ENCODE measurements at places on chromosomes 7 and 10.

DNA sequence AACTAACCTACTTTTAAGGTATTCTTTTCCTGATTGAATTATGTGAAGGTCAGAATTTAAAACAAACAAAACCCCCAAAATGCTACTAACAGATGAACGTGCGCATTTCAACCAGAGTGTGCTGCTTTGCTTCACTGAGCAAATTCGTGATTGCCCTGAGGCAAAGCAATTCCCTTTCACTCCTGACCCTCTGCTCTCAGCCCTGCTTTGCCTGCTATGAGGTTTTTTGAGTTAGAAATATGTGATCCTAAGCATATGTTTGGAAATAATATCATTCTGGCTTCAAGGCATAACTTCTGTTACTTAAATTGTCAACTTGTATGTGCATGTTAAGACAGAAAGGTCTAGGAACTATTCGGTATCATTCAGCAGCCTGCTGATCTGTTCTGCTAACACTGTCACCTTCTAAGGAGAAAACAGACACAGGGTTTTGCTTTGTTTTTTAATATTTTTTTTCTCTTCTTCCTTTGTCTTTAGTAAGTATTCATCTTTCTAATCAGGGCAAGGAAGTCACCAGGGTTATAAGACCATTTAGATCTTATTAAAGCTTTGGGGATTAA, 124.2 kb downstream of the GNAT3 start:
- DNase-seq = no peak

GRCh38 chr10:117615649-117616048, 73.1 kb downstream of the EMX2 start:
- no peak for DNase-seq

DNA sequence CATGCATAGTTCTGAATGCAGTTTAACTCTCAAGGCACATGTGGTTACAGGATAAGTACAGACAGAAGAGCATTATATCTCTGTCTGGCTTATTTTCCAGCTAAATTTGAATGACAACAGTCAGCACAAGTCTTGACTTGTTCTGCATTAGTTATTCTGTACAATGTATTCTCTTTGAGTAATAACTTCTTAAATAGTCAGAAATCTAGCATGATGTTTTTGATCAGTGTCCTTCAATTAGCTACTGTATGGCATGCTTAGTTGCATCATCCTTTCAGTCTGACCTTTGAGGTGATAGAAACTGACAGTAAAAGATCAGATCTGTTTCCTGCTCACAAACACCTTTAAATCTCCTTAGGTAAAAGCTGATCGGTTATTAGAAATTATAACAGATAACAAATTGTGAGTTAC, 118.1 kb downstream of the ARL4A start:
- no peak for DNase-seq

DNA sequence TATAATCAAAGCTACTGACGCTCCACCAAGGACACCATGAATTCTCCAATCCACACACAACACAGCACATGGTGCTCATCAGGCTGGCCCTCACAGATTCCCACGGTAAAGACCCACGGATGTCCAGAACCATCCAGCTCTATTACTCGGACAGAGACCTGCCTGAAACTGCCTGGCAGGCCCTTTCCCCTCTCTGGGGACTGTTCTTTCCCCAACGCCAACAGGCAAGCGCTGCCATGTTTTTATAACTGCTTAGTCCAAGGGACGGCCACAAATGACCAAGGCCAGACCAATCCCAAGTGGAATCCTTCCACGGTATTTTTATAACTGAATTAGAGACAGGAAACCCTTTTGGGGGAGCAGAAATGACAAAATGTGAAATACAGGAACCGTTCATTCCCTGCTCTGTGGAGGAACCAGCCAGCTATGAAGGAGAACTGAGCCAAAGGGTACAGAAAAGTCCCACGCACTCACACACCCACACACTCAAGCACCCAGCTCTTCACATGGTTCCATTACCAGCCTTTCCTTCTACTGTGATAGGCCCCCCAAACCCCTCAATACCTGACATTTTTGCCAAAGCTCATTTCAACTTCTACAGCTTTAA, 4.1 kb downstream of the PIP4K2A start:
- DNase-seq = no peak

DNA sequence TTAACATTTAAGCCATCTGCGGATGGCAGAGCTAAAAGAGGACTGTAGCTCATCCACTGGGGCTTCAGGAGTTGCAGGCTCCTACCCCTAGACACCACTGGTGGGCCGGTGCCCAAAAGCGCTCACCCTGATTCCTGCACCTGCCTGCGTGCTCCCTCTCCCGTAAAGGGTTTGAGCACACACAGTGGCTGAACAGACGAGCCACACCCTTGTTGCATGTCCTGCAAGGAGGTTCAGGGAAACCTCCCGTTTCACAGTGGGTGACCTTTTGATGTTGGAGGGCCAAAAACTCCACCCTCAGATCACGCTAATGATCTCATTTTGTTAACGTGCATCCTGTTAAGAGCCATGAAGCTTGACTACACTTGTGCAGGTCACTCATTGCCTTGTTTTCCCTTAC, 37.9 kb downstream of the SYPL1 start:
- DNase-seq = no peak

- DNase-seq = no peak
Observed at GRCh38 chr7:100649826-100650565, 6.3 kb downstream of the ACTL6B start.

DNA sequence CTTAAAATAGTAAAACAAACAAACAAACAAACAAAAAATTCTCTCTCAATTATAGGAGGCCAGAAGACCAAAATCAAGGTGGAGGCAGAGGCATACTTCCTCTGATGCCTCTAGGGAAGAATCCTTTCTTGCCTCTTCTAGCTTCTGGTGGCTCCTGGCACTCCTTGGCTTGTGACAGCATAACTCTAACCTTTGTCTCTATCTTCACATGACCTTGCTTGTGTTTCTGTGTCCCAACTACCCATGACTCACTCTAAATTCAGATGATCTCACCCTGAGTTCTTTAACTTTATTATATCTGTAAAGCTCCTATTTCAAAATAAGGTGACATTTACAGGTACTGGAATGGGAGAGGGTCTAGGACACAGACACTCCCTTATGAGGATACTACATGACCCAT, 88.3 kb upstream of the ANTXRL start:
- no peak for DNase-seq
